Stromal cell of bone marrow (primary cell): ENCODE measurements at places on chromosomes 5 and 9.

GRCh38 chr5:124659798-124660197 is 86.6 kb downstream of the ZNF608 start:
- no peak for DNase-seq

- no peak for DNase-seq
Observed at GRCh38 chr9:85292261-85292660, 449.5 kb downstream of the AGTPBP1 start.

DNA sequence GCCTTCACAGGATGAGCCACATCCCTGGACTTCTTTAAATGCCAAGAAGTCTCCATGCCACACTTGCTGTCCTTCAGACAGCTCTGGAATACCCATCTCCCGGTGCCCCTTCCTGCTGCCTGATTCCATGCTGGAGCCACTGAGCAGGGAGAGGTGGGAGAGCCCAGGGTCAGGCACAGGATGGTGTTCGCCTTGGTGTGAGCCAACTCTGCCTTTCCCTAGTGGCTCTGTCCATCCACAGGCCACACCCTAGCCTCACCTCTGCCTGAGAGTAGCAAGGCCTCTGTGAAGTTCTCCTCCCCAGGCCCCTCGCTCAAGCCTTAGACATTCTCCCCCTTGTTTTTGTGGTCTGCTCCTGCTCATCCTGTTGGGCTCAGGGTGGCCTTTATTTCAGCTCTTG is 54.2 kb upstream of the ANGPTL2 start:
- no peak for DNase-seq

GRCh38 chr5:108334225-108334624 is 47.7 kb downstream of the FBXL17 start:
- no peak for DNase-seq

- DNase-seq, result peak; percentile 22
Observed at GRCh38 chr9:3330792-3331420, 194.9 kb downstream of the RFX3 start.

- no peak for DNase-seq
Observed at GRCh38 chr9:123642291-123643278, 286.6 kb downstream of the CRB2 start.

DNA sequence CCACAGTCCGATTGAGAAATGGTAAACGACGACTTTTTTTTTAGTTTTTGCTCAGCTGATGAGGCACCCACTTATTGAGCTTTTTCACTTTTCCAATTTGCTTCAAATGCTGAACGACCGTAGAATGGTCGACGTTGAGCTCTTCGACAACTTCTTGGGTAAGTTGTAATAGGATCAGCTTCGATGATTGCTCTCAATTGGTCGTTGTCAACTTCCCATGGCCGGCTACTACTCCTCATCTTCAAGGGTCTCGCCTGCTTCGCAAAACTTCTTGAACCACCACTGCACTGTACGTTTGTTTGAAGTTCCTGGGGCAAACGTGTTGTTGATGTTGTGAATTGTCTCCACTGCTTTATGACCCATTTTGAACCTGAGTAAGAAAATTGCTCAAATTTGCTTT is 35.7 kb downstream of the NSD1 start:
- no peak for DNase-seq

- DNase-seq, result no peak
Observed at GRCh38 chr9:136112541-136112940, 6.1 kb downstream of the TMEM250 start.

GRCh38 chr5:145598184-145598583 is 237.0 kb downstream of the PRELID2 start:
- DNase-seq, result no peak

- DNase-seq, result no peak
Observed at GRCh38 chr5:124277767-124278545, 468.5 kb downstream of the ZNF608 start.

- no peak for DNase-seq
Observed at GRCh38 chr5:143229426-143229895, 174.0 kb downstream of the NR3C1 start.

DNA sequence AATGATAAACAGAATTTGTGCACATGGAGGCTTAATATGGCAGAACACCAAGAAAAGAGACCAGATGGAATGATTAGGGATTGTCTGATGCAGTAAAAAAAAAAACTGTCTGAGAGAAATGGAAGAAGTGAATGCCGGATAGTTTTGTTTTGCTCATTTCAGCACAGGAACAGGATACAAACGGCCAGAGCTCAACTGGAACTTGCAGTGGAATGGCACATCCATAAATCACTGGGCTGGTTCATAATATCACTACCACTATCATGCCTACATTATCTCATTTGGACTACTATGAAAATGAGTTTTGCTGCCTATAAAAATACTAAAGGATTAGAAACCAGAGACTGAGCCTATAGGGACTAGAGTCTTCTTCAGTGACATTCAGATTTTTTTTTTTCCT is 9.7 kb downstream of the PTAR1 start:
- no peak for DNase-seq

GRCh38 chr9:134373953-134374300 is 47.7 kb downstream of the RXRA start:
- DNase-seq, result no peak

GRCh38 chr9:12640016-12640587 is 53.1 kb upstream of the TYRP1 start:
- DNase-seq, result peak; percentile 16

DNA sequence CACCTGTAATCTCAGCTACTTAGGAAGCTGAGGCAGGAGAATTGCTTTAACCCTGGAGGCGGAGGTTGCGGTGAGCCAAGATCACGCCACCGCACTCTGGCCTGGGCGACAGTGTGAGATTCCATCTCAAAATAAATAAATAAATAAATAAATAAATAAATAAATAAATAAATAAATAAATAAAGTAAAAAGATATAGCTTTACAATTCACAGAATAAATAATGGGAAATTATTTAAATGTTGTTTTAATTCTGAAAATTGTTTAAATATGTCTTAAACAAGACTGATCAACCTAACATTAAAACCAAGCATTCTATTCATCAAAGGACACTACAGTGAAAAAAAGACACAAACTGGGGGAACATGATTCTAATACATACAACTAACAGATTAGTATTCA is 357.1 kb downstream of the CTNND2 start:
- DNase-seq, result no peak

DNA sequence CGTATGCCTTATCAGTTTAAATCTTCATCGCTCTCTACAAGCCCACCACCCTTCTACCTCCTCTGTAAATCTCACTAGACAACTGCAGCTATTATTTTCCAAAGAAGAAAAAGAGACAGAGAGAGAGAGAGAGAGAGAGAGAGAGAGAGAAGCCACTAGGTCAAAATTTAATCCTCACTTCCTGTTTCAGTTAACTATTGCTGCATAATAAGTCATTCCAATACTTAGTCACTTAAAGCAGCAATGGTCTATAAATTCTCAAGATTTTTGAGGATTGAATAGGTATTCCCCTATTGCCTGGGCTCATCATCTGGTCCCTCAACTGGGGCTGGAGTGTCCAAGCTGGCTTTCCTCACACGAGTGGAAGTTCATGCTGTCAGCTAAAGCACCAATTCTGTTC is 68.8 kb downstream of the ITGA1 start:
- no peak for DNase-seq

- DNase-seq, result no peak
Observed at GRCh38 chr5:128409166-128409800, 128.8 kb downstream of the FBN2 start.

DNA sequence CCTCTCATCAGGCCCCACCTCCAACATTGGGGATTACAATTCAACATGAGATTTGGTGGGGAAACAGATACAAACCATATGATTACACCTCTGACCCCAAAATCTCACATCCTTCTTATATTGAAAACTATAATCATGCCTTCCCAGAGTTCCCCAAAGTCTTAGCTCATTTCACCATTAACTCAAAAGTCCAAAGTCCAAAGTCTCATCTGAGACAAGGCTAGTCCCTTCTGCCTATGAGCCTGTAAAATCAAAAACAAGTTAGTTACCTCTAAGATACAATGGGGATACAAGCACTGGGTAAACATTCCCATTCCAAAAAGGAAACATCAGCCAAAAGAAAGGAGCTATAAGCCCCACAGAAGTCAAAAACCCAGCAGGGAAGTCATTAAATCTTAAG is 26.8 kb upstream of the ARSB start:
- no peak for DNase-seq
